Anterior cingulate cortex (tissue), 58 donors: ENCODE measurements at places on chromosomes 11 and 22.

GRCh38 chr22:32044913-32045312 is 1.9 kb downstream of the SLC5A1 start:
- no peak for DNase-seq

GRCh38 chr22:43529934-43530333 is 118.1 kb downstream of the MPPED1 start:
- no peak for DNase-seq

GRCh38 chr11:96155627-96156378 is 187.2 kb downstream of the MAML2 start:
- DNase-seq, result no peak

- DNase-seq, result no peak
Observed at GRCh38 chr11:37905707-37906417, 1307.8 kb upstream of the RAG2 start.

DNA sequence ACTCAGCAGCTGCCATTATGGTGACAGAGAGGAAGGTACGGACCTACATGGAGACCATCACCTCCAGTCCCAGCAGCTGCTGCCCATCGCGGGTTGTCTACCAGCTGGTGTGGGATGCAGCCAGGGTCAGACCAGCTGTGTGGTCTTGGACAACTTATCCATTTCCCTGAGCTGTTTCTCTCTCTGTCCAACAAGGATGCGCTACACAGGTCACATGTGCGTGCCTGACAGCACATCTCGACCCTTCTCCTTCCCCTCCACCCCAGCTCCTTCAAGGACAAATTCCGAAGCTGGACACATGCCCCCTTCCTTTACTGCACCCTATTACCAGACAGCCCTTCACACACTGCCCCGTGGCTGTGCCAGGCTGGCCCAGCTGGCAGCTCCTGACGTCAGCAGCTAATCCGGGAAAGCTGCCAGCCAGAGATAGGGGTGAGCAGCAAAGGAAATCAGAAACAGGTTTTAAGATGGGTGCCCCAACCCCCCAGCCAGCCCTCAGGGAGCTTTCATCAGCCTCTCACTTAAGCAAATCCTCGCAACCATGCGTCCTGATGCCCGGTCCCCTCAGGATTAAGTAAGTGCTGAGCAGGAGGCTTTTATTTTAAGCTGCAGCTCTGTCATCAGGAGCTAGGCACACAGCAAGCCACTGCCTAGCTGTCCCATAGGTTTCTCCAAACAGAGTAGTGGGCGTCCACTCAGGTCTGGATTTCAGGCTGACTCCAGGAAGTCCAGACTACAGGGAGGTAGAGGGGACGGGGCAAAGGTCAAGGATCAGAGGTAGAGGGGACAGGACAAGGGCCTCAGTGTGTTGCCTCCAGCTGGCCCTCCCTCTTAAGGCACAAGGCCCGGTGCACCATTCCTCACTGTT is 20.3 kb downstream of the TEF start:
- peak; percentile 89 for DNase-seq

DNA sequence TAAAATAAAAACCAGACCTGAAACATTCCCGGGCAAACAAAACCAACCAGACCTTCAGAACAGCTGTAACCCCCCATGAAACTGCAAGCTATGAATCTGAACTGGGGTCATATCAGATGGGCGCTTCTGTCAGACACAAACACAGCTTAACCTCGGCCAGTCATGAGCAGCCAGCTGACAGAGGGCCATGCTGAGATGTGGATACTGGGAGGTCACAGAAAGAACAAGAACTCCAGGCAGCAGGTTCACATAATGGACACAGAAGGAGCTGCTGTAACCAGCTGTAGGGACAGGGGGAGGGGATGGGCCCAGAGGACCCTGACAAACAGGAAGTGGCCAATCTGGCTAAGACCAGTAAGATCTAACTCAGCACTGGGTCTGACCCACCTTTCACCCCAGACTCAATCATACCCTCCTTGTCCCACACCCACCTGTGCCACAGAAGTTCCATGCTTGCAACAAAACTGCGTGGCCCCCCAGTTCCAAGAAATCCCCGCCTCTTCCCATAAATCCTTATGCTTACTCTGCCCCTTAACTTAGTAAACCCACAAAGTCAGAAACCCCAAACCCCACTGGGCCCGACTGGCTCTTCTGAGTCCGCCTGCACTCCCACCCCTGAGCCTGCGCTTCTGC is 4.0 kb downstream of the APOL4 start:
- no peak for DNase-seq

- no peak for DNase-seq
Observed at GRCh38 chr22:29200901-29201300, 4.8 kb upstream of the EMID1 start.

- DNase-seq, result no peak
Observed at GRCh38 chr22:27885977-27886842, 32.8 kb downstream of the PITPNB start.

DNA sequence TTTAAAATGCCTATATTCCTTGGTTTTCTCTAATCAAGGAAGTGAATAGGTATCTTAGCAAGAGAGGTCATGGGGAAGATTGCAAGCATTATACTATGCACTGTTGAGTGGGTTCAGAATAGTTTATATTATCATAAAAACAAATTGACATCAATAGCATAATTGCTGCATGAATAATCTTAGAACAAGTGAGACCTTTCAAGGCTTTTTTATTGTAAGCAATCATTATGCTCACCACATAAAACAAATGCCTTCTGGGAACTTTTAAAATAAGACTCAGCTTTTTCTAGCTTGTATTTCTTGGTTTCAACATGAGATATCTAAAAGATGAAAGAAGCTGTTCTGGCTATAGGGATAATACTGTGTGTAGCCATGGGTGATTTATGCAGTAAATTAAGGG is 135.6 kb upstream of the ZC3H12C start:
- DNase-seq, result no peak

DNA sequence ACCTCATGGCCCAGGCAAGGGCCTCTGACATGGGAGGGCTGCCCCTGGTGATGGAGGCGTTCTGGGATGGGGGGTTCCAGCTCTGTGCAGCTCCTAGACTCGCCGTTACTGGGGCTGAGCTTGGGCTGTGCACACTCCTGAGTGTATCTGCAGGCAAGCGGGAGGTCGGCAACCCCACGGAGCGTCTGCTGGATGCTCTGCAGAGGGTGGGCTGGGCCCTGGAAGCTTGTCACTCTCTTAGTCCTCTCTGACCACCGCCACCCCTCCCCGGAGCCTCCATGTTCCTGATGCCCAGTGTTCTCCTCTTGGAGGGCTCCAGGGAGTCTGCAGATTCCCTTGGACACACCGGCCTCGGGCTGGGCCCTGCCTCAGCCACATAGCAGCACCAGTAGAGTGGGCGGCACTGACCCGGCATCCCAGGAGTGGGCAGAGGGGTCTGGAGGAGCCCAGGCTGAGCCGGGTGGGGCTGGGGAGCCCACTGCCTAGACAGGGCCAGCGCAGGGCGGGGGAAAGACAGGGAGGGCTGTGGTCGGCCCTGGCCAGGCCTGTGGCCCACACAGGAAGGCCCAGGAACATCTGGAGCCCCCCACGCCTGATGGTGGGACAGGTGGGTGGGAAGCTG is 20.6 kb upstream of the MUC5B start:
- no peak for DNase-seq

GRCh38 chr11:22079133-22079872 is 113.6 kb upstream of the ANO5 start:
- no peak for DNase-seq

GRCh38 chr22:26953012-26953883 is 295.9 kb downstream of the MIAT start:
- no peak for DNase-seq

DNA sequence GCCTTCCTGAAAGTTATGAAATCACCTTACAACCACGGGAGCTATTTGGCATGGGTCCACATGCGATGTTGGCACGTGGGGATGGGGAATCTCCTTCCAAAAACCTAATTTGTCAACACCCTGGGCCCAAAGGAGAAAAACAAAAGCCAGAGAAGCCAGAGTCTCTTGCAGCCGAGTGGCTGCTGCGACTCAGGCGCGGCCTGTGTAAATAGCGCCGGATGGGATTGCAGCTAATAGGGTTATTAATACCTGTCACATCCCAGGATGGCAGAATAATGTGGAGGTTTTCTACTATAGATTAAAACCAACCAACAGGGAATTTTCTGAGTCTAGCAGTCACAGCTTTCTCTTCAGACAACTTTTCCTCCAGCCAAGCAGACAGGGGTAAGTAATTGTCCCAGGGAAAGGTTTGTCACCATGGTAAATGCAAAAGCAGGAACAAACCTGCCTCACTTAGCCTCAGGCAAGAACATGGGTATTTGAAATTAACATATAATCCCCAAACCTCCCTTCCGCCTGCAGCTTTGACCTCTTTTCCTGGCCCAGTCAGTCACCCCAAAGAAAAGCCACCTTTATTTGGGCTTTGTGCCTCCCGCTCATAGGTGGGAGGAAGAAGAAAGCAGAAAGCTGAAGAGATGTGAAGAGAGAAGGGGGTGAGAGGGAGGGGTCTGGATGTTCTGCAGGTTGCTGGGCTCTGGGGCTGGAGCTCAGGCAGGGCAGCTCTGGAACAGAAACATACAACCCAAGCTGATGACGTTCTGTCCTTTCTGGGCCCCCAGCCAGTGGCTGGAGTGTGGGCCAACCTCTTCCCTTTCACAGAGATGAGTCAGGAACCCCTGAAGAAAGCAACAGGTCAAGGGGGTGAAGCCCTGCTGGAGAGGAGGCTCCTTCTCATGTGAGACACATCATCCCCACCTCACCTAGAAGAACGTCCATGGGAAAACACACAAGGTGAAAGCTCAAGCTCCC is 376.5 kb downstream of the NXPE2 start:
- no peak for DNase-seq

DNA sequence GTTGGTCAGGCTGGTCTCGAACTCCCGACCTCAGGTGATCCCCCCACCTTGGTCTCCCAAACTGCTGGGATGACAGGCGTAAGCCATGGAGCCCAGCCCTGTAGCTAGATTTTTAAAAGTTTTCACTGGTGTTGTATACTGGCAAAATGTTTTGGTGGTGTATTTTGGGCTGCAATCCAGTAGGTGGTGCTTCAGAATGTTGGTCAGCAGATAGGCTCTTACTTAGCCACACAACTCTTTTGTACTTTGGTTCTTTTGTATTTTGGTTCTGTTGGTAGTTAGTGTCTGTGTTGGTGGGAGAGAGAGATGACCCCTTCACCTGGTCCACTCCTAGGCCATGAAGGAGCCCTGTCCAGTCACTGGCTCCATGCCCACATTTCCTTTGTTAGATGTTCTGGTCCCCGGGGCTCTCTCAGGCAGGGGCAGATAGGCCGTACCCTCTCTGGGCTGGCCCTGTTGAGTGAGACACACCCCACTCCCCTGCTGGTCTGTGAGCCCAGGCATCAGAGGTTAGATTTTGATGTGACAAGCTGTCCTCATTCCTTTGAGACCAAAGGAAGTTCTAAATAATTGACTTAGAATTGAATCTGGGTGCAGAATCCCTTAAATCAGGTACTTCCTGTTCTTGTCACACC is 123.8 kb downstream of the DDX10 start:
- no peak for DNase-seq

GRCh38 chr22:20090730-20091240 is 10.7 kb downstream of the DGCR8 start:
- DNase-seq, result no peak

GRCh38 chr11:17020831-17021230 is 6.6 kb upstream of the PLEKHA7 start:
- no peak for DNase-seq

- DNase-seq, result no peak
Observed at GRCh38 chr22:46054091-46055073, 77.4 kb upstream of the WNT7B start.

DNA sequence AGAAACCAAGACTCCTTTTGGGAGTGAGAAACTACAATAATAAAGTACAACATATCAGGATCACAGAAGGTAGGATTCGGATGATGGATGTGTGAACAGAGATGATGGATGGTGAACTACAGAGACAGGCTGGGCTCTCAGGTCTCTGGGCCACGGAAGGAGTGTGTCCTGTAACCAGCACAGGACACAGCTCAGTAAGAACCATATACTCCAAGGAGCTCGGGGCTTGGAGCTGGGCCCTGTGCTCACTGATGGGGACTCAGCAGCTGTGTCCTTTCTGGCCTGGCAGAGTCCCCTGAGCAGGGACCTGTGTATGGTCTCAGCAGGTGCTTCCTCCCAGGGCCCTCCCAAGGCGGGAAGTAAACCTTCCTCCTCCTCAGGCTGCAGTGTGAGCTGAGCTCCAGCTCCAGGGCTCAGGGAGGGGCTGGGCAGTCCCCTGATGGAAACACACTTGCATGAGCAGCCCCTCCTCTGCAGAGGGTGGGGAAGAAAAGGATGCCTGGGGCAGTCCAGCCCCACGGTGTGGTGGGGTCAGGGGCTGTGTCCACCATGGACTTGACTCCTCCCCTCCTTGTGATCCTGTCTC is 39.8 kb upstream of the TOP3B start:
- DNase-seq, result no peak

GRCh38 chr11:101346591-101346990 is 217.0 kb upstream of the PGR start:
- no peak for DNase-seq

DNA sequence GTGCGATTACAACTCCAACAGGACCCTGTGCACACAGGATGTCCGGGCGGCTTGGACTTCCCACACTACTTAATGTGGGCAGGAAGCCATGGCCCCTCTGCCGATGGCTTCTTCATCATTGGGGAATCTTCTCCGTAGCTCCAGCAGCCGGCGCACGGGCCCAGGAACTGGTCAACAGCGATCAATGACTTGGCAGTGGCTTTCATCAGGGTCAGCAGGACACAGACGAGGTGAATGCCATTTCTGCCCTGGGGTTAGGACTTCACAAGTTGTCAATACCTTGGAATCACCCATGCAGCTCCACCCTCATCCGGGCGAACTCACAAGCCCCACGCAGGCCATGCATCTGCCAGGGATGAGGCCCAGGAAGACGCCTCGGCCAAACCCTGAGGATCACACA is 645.7 kb downstream of the BRD1 start:
- DNase-seq, result no peak

DNA sequence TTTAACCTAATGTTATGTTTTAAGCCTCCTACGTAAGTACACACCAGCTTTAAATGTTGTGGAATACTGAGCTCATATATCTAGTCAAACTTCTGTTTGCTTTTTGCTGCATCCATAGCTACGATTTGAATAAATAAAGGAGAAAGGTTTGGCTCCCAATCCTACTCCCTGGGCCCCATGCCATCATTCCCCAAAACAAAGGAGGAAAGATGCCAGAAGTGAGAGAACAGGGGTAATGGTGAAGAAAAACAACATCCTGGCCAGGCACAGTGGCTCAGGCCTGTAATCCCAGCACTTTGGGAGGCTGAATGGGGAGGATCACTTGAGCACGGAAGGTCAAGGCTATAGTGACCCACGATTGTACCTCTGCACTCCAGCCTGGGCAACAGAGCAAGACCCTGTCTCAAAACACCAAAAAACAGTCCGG is 26.5 kb downstream of the SCGB1A1 start:
- no peak for DNase-seq

DNA sequence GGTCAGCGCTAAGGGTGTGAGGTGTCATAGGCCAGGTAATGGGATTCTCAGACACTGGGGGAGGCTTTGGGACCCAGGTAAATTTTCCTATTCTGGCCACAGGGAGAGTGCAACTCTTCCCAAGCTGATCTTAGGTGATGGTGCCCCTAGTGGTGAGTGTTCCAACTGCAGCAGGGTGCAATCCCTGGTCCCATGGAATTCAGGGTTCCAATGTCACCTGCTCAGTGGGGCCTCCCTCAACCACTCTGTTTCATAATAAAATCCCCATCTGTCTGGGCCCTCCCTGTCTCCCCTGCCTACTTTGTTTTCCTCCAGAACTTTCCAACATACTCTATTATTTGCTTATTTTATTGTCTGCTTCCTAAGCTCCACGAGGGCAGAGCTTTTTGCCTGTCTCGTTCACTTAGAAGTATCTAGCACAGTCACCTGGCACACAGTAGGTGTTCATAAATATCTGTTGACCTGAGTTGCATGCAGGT is 2.9 kb upstream of the SGSM1 start:
- DNase-seq, result peak; percentile 49
